ENCODE measurements at places on chromosomes 5 and 9. TPM values are rescaled to one million over a fixed set of nuclear protein-coding genes. Genes with fewer than 3 reads are reported as not detected.

RHOBTB3 gene
- 349 TPM for total RNA-seq

GHR gene
- total RNA-seq: 5.6 TPM

BAG1 gene
- total RNA-seq: 35.9 TPM

SPTLC1 gene
- total RNA-seq: 129 TPM

SCGB3A2 gene
- total RNA-seq: not detected

FGF18 gene
- total RNA-seq: under 0.01 TPM

NTNG2 gene
- 13.0 TPM for total RNA-seq

ADAMTS19 gene
- total RNA-seq: not detected

IL4 gene
- not detected for total RNA-seq

IL5 gene
- total RNA-seq: not detected

CD274 gene
- 0.72 TPM for total RNA-seq
